ENCODE measurements at places on chromosomes 11 and 22.

DNA sequence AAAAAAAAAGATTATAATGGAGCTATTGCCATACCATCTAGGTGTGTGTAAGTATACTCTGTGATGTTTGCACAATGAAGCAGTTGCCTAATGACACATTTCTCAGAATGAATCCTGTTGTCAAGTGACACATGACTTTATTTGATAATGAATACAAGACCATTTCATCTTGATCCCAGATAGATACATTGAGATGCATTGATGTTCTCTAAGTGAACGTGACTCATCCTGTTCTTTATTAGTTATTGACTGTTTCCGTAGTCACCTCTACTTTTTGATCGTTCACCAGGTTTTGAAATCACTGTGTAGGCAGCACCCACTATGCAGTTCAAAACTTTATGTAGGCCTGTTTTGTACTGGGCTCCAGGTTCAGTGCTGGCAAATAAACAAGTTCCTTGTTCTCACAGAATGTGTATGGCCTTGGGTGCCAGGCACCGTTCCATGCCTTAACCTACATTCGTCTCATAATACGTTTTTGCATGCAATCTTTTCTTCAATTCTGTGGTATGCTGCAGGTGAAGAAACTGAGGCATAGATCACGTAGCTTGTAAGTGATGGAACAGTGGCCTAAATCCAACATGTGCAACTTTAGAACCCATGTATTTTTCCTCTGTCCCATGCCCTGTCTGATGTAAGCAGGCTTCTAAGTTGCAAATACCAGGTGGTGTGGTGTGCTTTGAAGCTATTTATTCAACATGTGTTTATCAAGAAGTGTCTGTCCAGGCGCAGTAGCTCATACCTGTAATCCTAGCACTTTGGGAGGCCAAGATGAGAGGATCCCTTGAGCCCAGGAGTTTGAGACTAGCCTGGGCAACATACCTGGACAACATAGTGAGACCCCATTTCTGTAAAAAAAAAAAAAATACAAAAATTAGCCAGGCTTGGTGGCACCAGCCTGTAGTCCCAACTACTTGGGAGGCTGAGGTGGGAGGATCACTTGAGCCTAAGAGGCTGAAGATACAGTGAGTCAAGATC lies 10.4 kb downstream of the SREBF2 start:
- no peak for DNase-seq

DNA sequence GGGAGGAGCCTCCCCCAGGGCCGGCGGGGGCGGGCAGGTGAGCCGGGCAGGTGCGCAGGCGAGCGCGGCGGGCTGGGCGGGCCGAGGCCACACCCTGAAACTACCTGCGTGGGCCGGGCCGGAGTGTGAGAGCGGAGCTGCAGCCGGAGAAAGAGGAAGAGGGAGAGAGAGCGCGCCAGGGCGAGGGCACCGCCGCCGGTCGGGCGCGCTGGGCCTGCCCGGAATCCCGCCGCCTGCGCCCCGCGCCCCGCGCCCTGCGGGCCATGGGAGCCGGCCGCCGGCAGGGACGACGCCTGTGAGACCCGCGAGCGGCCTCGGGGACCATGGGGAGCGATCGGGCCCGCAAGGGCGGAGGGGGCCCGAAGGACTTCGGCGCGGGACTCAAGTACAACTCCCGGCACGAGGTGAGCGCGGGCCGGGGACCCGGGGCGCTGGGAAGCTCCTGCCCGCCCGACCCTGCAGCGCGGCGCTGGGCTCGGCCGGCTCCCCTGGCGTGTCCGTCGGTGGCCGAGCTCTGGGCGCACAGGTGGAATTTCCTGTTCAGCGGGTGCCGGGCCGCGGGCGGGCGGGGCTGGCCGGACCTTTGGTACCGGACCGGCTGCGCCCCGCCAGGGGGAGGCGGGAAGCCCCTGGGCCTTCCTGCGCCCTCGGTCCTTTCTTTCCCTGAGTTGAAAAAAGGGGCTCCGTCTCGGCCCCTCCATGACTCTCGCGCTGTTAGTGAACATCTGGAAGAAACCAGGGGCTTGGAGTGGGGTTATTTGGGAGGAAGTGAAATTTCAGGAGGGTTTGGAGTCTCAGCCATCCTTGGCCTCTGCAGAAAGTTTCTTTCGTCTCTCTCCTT lies at the start of gene ST14:
Gene ST14, plus strand, starts transcription at position 126 of the 841 bp plus-strand sequence. Its CDS starts 198 bp downstream, at position 324.
- peak; percentile 44 for DNase-seq

DNA sequence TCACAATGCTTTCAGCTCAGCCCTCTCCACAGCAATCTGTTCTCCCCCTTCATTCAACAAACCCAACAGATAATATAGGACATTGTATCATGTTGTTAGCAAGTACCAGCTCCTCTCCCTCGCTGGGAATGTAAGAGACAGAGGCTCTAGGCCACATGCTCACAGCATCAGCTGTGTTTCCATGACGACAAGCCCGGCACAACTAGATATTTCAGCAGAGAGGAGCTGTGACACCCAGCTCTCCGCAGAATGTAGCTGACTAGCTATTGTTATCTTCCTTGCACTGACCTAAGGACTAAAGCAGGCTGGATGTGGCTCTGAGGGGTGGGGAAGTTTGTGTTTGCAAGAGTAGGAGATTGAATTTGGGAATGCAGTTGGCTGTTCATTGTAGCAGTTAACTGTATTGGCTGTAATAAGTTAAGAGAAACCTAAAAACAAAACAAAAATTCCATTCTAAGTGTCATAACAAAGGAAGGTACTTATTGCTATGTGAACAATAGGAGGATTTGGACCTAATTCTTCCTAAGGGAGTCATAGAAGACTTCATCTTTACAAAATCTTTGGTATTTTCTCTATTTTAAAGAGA lies 28.0 kb upstream of the RRAS2 start:
- DNase-seq, result peak; percentile 82

GRCh38 chr11:68963779-68964178 lies 17.0 kb downstream of the MRGPRD start:
- no peak for DNase-seq

DNA sequence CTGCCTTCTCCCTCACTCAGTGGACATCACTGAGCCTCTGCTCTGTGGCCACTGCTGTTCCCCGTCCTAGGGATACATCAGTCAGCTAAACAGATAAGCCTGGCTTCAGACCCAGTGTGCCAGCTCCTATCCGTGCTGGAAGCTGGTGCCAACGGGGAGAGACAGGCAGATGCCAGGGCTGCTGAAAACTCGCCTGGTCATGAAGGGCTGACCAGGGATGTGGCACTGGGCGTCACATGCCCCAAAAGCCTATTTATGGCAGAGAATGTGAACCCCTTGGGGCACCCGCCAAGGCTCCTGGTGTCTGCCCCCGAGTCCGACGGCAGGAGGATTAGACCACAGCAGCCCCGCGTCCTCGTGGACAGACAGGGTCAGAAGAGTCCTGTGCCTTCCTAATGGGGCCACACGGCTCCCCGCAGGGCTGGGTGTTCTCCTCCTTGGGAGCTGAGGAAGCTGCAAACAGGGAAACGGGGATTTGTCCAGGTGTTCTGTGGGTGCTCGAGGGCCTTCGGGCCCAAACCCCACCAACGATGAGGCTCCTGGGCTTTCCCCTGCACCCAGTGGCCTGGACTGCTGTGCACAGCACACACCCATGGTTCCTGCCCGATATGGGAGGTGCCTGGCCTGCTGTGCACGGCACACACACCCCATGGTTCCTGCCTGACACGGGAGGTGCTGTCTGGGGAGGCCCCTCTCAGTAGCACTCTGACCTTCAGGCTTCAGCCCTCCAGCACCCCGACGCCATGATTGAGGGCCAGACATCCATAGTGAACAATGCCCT lies 19.9 kb downstream of the ANO1 start:
- no peak for DNase-seq

DNA sequence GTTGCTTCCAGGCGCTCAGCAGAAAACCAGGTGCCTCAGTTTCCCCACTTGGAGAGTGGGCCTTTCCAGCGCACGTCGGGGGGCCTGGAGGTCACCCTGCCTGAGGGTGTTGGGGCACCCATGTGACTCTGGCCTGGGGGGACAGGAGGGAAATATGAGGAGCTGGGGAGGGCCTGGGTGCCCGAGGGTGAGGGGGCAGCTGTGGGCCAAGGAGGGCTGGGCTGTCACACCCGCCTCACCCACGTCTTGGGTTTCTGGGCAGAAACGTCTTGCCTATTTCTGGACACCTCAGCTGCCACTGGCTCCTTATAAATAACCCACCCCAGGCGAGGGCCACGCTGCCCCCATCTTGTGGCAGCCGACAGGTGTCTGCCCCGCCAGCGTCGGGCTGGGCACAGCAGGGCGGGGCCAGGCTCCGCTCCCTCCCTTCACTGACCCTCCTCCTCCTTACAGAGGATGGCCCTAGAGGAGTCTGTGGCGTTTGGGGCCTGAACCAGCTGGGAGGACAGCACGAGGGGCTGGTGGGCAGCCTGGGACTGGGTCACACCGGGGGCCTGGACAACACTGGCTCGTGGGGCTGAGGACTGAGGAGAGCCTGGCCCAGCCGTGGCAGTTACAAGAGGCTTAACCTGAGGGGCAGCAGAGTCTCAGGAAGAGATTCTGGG lies 1.5 kb downstream of the TNNT3 start:
- no peak for DNase-seq

DNA sequence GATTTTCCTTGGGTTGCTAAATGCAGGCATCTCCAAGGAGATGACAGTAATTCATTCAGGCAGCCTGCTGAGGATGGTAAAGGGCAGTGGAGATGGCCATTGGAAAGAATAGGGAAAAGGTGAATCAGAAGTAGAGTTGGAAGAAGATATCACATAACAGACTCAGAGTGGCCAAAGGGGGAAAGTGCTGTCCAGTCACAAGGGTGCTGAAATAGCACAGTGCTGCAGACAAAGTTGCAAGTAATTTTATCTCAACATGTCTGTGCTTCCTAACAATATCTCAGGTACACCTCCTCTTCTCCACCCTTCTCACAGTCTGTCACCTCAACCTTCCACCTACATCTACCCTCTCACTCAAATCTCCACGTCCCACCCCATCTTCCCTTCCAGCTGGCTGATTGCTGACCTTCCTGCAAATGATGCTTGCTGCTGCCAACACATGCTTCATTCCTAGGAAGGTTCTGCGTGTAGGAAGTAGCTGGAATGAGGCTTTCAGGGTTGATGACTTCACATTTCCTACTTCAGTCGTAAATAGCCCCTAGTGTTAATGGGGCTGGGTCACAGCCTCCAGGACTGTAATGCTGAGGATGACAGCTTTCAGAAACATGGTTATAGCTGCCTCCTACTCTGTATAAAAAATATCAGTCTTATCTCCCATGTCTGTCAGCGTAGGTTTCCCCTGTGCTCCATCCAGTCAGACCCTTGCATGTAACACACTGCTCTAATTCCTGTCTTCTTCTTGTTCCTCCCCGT lies 123.9 kb downstream of the CTNND1 start:
- DNase-seq, result peak; percentile 45

GRCh38 chr22:46052801-46053562 lies 76.0 kb upstream of the WNT7B start:
- DNase-seq, result peak; percentile 84

DNA sequence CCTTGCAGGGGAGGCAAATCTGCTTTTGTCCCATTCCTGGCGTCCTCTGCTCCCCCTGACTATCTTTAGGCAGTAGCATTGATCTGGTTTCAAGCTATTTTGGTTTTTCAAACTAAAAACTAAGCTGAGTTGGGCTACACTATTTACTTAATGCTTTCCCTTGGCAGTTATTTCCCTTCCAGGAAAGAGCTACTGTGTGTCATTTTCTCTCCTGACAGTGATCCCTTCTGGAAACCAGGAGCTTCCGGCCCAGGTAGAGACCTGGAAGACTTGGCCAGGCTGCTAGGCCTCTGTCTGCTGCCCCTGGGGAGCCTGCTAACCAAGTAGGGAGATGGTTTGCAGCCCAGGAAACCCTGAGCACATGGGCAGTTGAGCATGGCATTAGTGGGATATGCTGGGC lies 35.0 kb downstream of the NAV2 start:
- DNase-seq, result no peak

GRCh38 chr11:34910817-34911216 lies 5.4 kb downstream of the APIP start:
- no peak for DNase-seq

DNA sequence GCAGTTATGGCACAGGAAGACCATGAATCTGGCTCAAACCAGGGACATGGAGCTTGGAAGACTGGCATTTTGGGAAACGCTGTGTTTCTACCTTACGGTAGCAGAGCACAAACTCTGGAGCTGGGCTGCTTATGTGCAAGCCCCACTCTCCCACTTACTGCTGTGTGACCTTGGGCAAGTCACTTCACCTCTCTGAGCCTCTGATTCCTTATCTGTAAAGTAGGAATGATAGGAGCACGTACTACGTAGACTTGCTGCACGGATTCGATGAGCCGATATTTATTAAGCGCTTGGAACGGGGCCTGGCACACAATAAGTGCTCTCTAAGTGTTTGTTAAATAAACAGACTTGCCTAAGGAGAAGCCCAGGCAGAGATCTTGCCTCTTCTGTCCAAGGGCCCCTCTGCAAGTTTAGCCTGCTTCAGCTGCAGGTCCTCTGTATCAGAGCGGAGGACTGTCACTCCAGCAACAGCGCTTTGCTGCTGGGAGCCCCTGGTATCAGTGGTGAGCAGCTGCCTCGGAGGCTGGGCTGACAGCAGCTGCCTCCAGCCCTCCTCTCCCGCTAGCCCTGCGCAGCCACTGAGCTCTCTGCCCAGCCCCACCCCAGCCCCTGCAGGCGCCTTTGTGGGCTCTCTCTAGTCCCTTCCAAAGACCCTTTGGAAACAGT lies 96.9 kb upstream of the ANO1 start:
- DNase-seq, result no peak

DNA sequence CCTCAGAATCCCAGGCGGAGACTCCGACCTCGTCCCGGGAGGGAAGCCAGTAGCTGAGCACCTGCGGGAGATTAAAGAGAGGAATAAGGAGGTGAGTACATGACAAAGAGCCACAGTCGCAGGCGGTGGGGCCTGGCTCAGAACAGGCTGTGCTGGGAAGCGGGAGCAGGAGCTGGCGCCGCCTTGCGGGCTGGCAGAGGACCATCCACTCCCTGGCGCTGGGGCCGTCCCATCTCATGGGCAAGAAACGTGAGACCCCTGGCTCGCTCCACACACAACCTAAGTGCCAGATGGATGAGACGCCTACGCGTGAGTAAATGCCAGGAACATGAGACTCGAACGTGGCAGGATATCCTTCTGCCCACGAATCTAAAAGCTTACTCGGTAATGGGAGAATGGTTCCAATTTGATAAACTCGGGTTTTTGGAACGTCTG lies 6.3 kb downstream of the CEND1 start:
- DNase-seq, result peak; percentile 94

DNA sequence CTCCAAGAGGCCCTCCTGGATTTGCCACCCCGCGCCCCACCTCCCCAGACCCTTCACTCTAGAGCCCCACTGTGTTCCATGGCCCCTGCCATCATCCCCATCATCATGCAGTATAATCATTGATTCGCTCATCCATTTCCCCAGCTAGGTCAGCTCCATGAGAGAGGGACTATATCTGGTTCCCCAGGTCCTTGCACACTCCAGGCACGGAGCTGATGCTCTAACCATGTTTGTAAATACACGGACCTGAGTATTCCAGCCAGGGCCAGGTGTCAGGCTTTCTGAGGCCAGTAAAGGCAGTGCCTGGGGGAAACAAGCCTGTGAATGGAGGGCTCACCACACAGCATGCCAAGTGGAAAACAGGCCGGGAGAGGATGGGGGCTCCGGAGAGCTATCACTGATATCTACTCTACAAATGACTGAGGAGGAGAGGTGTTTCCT lies 27.1 kb upstream of the OAF start:
- no peak for DNase-seq
